ENCODE measurements at places on chromosomes 16 and 17. TPM values are rescaled to one million over a fixed set of nuclear protein-coding genes. Genes with fewer than 3 reads are reported as not detected.

The TAT gene
- not detected for total RNA-seq

The TLCD1 gene
- 20.0 TPM for total RNA-seq

The SULT1A1 gene
- 1.0 TPM for total RNA-seq

The KDM6B gene
- 1.2 TPM for total RNA-seq
